Vagina (tissue), 2 donors: ENCODE measurements at places on chromosomes 4 and X.

DNA sequence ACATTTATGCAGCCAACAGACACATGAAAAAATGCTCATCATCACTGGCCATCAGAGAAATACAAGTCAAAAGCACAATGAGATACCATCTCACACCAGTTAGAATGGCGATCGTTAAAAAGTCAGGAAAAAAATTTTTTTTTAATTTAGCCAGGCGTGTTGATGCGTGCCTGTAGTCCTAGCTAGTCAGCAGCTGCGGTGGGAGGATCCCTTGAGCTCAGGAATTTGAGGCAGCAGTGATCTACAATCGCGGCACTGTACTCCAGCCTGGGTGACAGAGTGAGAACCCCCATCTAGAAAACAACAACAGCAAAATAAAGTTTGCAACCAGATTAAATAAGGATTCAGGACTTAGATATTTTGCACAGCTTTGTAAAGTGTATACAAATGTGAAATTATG lies 65.7 kb upstream of the ALG13 start:
- no peak for DNase-seq

DNA sequence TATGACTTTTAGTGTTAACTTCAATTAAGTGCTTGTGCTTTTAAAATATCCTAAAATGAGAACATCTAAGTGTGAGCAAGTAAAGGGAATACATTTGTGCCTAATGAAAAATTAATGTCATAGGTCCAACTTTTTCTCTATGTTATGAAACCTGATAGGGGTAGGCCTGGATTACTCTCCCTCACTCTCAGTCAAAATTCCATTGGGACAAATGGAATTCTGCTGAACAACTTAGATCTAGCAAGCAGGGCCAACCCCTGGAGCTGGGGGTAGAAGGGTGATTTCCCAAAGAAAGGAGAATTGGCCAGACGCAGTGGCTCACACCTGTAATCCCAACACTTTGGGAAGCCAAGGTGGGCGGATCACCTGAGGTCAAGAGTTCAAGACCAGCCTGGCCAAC lies 67.4 kb downstream of the EDNRA start:
- DNase-seq, result no peak

- no peak for DNase-seq
Observed at GRCh38 chrX:40202456-40202855, 104.7 kb upstream of the BCOR start.

GRCh38 chr4:156473151-156473550 lies 498.4 kb downstream of the PDGFC start:
- no peak for DNase-seq

DNA sequence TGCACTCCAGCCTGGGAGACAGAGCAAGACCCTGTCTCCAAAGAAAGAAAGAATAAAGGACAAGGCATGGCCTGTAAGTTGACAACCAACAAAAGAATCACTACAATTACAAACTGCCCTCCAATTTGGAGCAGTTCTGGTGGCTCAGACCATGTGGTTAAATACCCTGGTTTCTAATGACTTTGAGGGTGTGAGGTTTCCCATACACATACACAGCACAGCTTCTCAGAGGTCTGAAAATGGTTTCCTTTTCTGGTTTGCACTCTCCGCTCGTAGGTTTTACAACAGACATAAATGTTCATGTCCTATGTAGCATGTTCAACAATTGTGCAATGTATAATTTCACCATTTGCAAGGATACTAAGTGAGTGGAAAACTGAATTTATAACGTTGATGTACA lies 34.2 kb upstream of the MXRA5 start:
- no peak for DNase-seq

- no peak for DNase-seq
Observed at GRCh38 chr4:84491481-84491880, 7.6 kb downstream of the NKX6-1 start.

DNA sequence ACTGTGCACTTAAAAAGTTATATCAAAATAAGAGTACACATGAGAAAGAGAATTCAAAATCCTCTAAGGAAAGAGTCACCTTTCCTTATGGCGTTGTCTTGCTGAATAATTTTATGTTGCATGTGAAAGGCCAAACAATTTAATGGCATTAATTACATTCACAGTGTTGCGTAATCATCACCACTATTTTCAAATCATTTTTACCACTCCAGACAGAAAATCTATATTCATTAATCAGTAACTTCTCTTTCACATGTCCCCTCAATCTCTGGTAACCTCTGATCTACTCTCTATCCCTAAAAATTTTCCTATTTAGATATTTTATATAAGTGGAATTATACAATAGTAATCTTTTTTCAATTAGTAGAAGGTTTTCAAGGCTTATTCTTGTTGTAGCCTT lies 283.0 kb downstream of the CXXC4 start:
- no peak for DNase-seq

GRCh38 chr4:70721747-70722146 lies at the start of gene RUFY3:
Gene RUFY3 (plus strand): TSS chr4:70721964. CDS start chr4:70722574, 610 bp downstream.
- no peak for DNase-seq

DNA sequence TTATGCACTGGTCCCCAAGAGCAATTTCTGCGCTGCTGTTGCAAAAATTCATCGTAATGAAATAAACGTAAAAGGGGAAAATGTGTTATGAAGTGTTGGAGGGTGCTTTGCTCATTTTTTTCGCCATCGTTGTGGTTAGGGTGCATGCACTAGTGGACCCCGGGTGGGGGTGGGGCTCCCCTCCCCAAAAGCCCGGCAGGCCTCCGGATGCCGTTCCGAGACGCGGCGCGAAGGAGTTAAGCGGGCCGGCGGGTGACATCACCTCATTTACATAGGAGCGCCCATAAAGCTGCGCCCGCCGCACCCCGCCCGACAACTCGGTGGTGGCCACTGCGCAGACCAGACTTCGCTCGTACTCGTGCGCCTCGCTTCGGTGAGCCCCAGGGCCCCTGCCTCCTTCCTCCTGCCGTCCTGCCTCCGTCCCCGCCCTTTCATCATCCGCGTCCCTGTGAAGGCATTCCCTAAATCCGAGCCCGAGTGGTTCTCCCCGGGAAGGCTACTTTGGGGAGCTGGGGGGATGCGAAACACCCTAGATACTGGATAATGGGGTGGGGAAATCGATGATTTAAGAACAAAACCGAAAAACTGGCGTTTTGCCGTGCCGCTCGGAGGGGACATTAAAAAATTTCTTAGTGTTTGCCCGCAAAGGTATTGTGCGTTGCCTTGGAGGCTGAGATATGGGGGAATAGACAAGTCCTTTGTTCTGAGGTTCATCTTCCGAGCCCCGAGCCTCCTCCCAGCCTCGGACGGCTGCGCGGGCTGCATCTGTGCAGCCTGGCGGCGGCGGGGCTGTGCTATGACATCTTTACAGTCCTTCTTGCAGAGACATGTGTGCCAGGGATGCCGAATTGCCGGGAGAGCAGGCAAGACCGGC lies at the start of gene TMSB4X:
TSS of gene TMSB4X (plus strand) at position 315 of the 874 bp plus-strand sequence.
- DNase-seq, result no peak
